ENCODE measurements at places on chromosomes 5 and 9.
A peak's percentile ranks its signal among the peaks of the same experiment; 100 is the strongest.

DNA sequence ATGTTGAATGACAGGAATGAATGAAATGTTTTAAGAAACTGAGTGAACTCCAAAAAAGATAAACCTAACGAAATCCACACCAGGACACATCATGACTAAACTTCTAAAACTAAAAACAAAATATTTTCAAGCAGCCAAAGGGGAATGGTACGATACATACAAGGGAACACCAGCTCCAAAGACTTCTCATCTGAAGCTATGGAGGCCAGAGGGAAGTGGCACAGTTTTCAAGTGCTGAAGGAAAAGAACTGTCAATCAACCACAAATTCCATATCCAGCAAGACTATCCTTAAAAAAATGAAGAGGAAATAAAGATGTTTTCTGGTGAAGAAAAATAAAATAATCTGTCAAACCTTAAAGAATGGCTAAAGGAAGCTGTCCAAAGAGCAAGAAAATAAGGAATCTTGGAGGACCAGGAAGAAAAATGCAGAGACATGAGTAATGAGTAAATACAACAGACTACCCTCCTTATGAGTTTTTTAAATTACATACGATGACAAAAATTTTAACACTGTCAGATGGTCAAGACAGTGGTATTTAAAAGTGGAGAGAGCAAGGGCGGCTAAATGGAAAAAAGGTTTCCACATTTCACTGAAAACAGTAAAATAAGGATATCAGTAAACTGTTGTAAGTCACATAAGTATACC, 12.0 kb downstream of the CAMSAP1 start:
- no peak for DNase-seq

DNA sequence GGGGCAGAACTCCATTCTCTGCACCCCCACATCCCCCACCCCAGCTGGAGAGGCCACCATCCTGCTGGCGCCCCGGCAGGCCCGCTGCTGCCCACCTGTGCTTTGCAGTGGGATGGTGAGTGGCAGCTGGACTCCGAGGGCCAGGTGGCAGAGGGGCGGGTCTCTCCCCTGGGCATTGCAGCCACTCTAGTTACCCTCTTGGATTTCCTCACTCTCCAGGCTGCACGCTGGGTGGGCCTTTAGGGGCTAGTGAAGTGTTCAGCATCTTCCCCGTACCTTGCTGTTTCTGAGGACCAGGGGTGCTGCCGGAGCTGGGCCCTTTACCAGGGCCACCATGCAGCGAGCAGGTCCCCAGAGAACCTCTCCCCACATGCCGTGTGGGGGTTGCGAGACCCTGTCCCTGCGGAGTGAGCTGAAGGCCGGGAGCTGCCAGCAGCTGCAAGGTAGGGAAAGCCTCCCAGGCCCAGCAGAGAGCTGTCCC, 88.4 kb upstream of the SH3PXD2B start:
- peak; percentile 22 for DNase-seq

- DNase-seq: no peak
Observed at GRCh38 chr5:50343715-50344114, 97.4 kb downstream of the EMB start.

DNA sequence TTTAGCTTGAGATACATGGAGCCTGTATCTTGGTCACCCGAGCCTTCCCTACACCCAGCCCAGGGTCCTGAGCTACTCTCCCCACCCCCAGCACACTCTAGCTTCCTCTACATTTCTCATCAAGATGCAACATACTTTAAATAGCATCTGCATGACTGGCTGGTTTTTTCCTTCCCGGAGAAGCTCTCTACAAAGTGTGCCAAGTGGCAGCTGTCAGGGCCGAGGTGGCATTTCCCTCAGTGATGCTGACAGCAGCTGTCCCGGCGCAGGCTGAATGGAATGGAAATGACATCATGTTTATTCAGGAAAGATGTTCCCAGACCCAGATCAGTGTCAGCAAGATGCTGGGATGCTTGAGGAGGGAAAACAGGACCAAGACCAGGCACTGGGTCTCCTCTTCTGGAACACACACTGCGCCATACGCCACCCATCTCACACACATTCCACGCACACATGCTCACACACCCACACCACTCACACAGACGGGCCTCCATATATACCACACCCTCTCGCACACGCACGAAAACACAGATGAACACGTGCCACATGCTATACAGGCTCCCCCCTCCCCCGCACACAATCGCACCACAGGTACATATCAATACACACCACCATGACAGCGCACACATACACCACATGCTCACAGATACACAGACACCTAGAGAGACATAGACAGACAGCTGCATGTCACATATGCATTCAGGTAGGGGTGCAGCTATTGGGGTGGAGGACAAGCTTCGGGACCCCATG, 67.8 kb downstream of the LHX2 start:
- DNase-seq: no peak

DNA sequence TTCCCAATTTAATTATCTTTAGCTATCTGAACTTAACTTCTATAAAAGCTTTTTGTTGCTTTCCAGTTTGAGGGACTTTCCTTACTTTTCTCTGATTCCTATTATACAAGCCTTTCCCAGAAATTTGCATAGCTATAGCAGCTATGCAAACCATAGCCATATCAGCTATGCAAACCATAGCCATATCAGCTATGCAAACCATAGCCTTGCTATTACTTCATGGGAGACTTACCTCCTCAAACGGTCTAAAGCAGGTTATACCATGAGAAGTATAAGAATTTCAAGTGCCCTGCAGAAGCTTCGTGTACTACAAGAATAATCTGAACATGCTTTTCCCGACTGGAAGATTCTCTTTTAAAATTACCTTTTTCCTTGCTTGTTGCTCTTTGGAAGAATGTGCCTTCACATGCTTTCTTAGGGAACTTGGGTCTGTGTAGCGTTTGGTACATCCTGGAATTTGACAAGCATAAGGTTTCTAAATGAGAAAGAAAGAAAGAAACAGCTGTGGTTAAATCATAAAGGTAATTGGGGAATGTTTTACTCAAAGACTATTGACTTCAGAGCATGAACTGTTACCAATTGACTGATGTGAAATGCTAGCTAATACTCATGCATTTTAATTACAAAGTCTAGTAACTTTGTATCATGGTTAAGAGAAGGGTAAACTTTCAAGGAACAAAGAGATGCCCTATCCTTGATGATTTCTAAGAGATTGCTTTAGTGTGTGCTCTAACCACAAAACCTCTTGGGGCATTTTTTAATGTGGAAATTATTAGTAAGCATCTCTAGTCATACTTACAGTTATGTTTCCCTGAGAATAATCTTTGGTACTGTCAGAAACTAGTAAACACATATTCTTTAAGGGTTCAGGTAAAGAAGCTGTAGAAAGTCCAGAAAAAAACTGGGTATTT, 367.6 kb downstream of the GLIS3 start:
- DNase-seq: no peak

DNA sequence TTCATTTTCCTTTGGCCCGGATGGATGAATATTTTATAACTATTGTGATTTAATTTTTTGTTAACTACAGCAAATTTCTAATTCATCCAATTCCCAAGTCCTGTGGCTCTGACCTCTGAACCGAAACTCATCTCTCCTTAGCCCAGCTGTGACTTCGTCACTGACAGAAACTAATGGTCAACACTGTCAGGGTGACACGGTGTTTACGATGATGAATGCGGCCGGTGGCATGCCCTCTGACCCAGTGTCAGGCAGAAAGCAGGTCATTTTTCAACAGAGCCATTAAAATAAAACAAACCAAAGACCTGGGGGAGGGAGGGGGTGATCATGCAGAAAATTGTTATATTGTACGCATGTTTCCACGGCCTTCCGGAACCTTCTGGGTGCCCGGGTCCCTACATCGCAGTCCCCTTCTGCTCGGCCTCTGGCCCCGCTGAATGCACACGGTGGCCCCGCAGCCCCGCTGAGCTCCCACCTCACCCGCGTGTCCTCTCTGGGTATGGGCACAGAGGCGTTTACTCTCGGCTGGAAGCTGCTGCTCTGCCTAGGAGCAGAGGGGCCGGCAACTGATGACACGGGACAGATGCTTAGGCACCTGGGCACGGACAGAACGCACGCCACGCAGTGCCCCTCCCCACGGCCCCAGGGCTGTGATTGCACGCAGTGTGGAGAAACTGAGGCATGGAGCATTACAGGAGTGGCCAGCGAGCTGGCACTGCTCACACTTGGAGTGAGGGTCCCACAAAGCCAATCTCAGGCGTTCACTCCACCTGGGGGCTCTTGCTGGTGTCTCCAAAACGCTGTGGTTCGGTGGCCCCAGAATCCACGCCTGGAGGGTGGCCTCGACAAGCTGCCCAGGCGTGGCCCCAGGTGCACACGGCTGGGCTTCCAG, 8.1 kb downstream of the CCDC187 start:
- DNase-seq: no peak

GRCh38 chr5:77635067-77635916, 3.2 kb downstream of the OTP start:
- DNase-seq: no peak

DNA sequence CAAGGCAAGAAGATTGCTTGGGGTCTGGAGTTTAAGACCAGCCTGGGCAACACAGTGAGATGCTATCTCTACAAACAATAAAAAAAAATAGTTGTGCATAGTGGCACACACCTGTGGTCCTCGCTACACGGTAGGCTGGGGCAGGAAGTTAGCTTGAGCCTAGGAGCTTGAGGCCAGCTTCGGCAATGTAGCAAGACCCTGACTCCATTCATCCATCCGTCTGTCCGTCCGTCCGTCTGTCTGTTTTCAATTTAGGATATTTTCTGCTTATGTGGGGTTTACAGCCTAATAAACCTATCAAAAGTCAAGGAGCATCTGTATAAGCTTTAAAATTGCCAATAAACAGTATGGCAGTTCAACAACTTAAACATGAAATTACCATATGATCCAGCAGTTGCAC, 19.7 kb downstream of the HMGCR start:
- no peak for DNase-seq

- DNase-seq: peak; percentile 40
Observed at GRCh38 chr5:131684595-131684994, 49.6 kb upstream of the RAPGEF6 start.

DNA sequence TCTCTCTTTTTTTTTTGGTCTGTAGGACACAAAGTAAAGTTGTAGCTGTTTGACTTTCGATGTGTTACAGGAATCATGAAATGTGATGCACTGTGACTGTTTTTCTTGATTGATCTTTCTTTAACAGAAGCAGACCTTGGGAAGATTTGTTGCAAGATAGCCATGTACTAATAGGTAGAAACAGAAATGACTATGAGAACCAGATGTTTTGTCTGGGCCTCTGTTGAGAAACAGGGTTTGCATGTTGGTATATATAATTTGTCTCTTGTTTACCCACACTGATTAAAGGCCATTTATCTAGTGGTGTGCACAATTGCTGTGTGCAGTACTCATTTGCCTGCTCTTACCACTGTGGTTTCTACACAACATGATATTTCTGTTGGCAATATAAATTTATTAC, 125.1 kb downstream of the HACD4 start:
- DNase-seq: peak; percentile 63

DNA sequence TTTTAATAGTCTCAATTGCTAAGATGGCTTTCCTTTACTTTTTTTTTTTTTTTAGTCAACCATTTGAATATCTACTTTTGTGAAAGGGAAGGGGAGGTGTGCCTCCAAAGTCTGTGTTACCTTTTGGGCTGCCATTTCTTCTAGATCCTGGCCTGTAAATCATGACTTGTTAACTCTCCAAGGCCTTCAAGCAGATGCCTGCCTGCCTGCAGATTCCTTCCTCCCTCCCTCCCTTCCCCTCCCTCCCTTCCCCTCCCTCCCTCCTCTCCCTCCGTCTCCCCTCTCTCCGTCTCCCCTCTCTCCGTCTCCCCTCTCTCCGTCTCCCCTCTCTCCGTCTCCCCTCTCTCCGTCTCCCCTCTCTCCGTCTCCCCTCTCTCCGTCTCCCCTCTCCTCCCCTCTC, 73.1 kb downstream of the COMMD10 start:
- no peak for DNase-seq

- peak; percentile 94 for DNase-seq
Observed at GRCh38 chr5:173329491-173330337, 1.5 kb upstream of the STC2 start.

- no peak for DNase-seq
Observed at GRCh38 chr5:179275941-179276837, 69.1 kb downstream of the ADAMTS2 start.

GRCh38 chr9:91658513-91659105, 235.0 kb upstream of the NFIL3 start:
- no peak for DNase-seq

DNA sequence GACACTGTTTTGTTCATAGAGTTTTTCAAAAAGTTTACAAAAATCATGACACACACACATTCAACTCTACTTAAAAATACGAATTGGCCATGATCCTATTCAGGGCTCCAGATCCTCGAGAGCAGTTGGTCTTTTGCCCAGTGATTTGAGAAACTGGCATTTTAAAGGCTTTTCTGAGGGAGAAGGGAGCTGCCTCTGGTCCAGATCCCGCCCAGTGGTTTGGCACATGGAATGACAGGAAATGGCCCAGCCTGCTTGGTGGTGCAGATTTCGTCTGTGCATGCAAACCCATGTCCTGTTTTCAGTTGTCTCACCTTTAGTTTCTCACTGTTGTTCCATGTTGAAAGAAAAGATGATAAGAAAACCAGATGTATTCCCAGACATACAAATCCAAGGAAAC, 3.6 kb downstream of the CAMK4 start:
- DNase-seq: peak; percentile 81

DNA sequence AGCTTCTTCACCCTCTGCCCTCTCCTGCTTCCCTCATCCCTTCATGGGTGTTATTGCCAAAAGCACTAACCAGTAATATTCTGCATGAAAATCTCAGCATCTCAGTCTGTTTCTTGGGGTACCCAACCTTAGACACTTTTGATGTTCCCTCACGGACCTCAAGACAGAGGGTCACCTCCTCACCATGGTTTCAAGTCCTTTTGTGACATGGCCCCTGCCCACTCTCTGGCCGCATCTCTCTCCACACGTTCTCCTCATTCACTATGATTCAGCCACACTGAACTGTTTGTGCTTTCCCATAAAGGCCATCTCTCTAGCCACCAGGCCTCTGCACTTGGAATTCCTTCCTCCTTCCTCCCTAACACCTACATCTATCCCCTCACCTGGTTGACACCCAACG, 111.5 kb upstream of the SPOCK1 start:
- DNase-seq: no peak

- DNase-seq: no peak
Observed at GRCh38 chr5:97847920-97848631, 665.0 kb upstream of the RIOK2 start.

GRCh38 chr9:98172604-98173003, 19.8 kb downstream of the CORO2A start:
- DNase-seq: peak; percentile 99

DNA sequence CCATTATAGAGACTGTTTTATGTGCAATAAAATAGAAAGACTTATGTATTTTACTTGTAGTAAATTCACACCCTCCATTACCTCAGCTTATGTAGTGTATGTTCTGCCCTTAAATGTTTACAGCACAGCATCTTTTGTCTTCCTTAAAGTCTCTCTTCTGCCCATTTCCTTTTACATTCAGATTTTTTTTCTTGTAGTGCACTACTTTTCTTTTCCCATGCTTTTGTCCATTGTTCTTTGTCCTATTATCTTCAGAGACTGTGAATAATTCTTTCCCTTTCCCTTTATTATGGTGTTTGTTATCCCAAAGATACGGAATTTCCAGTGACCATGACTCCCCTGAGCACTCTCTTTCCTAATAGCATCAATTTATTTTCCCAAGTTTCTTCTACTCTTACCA, 66.1 kb upstream of the TYRP1 start:
- no peak for DNase-seq
